ENCODE measurements at places on chromosomes 1 and 21.

DNA sequence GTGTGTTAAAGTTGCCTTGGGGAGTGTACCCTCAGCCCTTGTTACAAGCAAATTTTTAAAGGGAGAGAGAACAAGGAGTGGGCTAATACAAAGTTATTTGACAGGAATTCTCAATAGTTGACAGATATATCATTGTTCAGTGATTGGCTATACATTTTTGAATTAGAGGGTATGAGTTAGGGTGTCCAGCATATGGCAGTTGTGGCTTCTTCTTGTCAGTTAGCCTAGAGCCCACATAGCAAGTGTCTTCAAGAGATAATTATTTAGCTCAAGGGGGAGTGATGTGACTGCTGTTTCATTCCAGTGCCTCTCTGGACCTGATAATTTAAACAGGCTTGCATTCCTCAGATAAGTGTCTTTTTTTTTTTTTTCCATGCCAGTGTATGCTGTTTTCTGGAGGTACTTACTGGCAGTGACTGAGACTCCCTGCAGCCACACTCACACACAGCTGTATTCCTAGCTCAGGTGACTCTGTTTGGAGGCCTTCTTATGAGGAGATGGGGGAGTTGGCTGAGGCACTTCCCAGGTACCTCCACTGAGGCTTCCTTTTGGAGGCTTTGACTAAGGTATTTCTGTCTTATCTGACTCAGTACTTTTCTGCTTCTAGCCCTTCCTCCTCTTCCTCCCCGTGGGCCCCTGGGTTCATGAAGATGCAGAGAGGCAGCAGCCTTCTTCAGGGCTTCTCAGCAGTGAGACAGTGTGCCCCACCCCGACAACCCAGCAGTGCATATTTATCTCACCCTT lies 32.3 kb downstream of the IVNS1ABP start:
- DNase-seq: no peak

- DNase-seq: no peak
These were observed 66.3 kb downstream of the CD58 start for GRCh38 chr1:116504308-116505156.

- DNase-seq: no peak
These were observed 425.6 kb downstream of the RWDD3 start for GRCh38 chr1:95659588-95659987.

DNA sequence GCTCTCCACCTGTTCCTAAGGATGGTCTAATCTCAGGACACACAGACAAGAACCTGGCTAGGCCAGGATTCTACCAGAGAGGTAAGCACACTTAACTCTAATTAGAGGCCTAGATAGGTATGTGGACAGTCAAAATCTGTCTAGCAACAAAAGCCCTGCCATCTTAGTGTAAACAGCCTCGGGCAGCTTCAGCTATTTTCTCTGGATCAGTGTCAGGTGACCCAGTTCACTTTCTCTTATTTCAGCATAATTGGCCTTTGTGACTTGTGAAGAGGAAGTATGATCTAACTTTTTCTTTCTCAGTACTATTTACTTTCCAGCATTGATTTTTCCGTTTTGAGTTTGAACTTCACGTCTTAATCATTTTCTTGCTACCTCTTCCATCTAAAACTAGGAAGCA lies 217.7 kb downstream of the CRB1 start:
- no peak for DNase-seq

DNA sequence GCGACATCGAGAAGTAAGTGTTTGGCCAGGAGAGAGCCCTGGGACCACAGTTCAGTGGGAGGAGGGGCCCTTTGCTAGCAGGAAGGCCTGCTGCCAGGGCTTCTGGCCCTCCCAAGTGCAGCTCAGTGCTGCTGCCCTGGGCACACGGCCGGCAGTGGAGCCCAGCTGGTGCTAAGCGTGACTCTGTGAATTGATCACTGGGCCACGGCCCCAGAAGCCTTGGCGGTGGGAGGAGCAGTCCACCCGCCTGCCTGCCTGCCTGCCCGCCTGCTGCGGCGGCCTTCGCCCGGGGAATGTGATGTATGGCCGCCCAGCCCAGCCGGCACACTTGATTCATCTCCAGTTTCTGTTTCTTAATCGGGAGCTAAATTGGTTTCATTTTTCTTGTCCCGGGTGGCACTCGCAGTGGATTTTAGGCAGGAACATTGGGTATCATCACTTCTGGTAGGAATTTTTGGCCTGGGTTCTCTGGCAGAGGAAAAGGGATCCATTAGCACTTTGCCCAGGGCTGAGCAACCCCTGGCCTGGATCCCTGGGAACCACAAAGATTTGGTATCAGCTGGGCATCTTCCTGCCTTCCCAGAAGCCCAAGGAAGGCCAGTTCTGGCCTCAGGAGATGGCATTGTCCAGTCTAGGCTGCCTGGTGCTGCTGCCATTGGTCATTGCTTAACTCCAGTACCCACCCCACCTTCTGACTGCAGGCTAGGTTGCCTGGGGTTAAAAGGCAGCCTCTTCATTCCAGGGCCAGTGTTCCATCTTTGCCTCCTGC lies 28.6 kb downstream of the TMEM53 start:
- DNase-seq: no peak

DNA sequence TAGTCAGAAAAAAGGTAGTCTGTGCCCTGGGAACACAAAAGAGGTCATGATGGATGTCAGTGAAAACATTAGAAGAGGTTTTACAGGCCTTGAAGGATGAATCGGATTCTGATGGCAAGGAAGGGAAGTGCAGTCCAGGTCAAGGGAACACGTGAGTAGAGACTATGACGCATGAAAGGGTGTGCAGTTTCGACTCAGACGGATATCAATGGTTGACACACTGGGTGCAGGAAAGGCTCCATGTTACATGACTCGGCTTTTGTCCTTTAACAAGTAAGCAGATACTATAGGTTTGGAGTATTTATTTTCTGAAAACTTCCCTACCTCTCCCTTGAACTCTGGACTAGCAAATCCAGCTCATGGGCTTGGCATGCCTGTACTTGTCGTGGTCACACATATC lies 55.3 kb downstream of the SEC16B start:
- no peak for DNase-seq

DNA sequence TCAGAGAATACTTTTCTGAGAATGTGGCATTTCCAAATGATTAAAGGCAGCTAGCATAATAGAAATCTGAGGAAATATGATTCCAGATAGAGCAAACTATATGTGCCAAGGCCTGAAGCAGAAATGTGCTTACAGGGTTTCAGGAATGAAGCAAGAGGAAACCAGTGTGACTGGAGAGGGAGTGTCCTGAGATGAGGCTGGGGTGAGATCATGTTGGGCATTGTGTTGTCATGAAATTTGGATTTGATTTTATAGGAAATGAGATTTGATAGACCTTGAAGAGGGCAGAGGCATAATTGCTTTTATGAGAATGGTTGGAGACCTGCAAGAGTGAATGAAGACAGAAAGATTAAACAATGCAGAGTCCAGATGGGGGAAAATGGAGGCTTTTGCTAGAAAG lies 338.1 kb upstream of the SNX7 start:
- no peak for DNase-seq

DNA sequence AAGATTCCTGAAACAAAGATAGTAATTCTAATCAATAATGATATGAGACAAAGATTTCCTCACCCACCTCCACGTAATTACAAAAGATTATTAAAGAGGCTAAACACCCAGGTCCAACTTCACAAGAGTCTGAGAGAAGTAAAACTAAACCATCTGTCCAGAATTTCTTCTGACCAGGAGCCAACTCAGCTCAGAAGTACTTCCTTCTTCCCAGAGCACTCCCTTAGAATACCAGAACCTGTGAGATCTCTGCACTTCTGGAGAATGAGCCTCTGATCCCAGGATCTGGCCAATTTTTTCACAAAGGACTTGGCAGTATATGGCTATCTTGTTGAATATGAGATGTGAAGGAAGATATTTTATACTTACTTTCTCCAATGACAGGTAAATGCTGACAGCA lies 120.6 kb upstream of the PALMD start:
- DNase-seq: no peak

GRCh38 chr1:85240174-85240601 lies 19.3 kb downstream of the C1orf52 start:
- no peak for DNase-seq

DNA sequence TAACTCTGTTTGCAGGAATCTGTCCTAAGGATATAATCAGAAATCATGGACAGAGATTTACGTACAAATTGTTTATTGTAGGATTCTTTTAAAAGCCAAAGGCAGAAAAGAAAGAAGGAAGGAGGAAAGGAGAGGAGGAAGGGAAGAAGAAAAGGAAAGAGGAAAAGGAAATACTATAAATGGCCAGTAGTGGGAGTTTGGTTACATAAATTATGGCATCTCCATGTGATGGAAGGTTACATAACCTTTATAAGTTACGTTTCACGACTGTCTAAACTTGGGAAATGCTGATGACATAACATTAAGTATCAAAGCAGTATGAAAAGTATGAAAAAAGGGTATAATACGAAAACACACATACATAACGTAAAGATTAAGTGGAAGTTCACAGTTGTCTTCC lies 39.0 kb downstream of the SMYD2 start:
- no peak for DNase-seq

DNA sequence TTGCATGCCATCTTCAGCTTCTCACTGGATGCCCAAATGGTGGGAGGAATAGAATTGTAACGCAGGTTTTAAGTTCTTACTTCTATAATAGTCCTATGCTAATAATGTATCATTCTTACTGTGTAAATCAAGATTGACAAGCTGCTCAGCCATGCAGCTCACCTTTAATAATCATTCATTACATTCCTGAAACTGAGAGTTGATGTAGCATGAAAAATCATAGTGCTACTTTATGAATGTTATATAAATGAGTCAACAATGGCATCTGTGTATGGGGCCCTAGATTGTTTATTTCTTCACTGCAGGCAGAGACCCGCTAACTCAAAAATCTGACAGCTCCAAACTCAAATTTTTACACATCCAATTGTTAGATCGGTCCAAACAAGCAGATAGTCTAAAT lies 34.4 kb downstream of the FH start:
- no peak for DNase-seq

Measured in NCI-H187 treated with DMSO at 0.1 percent for 48 hours (cell line).